CD4-positive, alpha-beta T cell treated with Interleukin-4 for 4 hours (primary cell): ENCODE measurements at places on chromosomes 12 and 14.
A peak's percentile ranks its signal among the peaks of the same experiment; 100 is the strongest.

DNA sequence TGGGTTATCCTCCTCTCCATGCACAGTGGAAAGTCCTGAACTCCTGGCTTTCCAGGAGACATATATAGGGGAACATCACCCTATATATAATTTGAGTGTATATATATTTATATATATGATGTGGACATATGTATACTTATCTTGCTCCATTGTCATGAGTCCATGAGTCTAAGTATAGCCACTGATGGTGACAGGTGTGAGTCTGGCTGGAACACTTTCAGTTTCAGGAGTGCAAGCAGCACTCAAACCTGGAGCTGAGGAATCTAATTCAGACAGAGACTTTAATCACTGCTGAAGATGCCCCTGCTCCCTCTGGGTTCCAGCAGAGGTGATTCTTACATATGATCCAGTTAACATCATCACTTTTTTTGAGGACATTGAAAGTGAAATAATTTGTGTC is 4.4 kb downstream of the SSTR1 start:
- no peak for DNase-seq

GRCh38 chr12:69566603-69567002 is 18.7 kb upstream of the CCT2 start:
- no peak for DNase-seq

DNA sequence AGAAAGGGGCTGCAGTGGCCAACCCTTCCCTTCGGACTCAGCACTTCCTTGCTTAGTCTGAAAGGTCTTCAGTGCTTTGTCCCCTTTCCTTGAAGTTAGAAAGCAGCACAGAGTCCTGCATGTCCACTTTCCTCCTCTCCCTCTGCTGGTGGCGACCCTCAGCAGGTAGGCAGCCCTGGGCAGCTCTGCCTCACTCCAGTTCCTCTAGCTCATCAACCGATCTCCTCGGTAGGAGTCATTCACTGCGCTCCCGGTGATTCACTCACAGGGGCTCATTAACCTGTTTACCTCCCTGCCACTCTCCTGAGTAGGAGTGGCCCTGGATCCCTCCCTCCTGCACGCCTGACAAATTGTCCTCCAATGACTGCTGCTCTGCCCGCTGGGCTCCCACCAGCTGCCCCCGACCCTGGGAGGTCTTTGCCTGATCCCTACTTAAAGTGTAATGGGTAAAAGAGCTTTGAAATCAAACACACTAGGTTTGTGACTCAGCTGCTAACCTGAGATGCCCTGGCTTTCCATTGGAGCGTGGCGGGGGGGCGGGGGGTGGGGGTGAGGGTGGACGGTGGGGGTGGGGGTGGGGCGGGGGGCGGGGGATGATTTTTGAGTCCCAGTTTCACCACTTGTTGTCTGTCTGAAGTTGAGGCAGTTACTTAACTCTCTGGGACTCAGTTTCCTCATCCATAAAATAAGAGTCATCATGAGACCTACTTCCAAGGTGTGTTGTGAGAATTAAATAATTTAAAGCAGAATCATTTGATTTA is 4.2 kb downstream of the SCNN1A start:
- no peak for DNase-seq

DNA sequence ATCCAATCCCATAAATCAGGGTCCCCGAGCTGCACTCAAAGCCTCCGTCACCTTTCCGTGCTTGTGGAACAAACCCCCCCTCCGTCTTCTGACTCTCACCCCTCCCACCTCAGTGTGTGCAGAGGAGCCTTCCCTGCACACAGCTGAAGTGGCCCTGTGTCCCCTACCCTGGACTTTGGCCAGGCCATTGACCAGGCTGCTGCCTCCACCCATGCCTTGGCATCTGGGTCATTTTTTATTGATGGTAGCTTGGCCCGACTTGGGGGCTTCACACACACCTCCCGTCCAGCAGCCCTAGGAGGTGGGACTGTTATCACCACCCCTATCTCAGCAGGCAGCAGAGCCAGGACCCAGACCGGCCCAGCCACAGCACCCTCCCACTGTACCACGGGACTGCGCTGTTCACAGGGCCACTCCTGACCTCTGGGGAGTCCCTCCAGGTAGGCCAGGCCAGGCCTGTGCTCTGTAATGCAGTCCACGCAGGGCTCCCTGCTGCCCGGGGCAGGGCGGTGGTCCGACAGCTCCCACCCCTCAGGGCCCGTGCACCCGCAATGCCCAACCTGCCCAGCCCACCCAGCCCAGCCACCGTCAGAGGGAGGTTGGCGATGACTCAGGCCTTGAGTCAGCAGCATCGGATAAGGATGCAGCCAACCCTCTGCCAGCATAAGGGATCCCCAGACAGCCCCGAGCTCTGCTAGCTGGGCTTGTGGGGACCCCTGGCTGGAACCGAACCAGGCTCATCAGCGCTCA is 9.2 kb upstream of the INF2 start:
- DNase-seq = no peak

DNA sequence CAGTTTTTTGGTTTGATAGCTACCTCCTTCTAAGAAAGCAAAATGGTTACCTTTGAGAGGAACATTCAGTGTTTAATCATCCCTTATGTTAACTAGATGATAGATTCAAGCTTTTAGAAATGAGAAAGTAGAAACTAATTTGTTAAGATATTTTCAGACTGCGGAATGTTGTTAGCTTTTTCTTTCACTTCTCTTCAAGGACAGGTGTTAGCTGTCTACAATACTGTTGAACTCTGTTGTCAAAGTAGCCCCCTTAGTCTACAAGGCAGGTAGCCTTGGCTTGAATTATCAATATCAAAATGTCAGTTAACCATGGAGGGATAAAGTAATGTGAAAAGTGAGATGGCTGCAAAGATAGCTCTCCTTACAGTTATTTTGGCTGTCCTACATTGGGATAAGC is 14.8 kb downstream of the MAPK1IP1L start:
- no peak for DNase-seq

- DNase-seq = no peak
These were observed 53.1 kb downstream of the PARP11 start for GRCh38 chr12:3820122-3820521.

DNA sequence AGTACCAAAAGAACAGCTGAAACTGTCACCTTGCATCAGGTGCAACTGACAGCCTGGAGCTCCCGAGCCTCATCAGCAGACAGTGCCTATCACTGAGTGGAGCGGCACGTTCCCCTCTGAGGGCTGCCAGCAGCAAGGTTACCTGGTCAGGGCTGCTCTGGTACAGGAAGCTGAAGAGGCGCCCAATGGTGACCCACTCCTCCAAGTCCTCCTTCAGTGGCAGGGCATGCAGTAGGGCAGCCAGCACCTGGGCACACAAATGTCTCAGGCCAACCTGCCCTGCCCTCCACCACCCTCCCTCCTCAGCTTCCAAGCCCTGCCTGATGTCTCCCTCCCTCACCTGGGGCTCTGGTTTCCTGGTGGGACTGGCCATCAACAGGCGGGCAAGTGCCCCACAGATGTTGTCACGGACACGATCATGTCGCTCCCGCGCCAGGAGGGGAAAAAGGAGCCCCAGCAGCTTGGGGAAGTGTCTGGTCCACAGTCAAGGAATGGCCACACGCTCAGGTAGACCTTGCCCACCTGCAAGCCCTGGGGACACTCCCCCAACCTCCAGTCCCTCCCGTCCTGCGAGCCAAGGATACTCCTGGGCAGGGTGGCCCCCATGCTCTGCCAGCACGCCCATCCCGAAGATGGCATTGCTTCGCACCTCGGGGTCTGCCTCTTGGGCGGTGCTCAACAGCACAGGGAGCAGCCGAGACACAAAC is 7.1 kb downstream of the IPO4 start:
- no peak for DNase-seq

GRCh38 chr12:30450872-30451271 is 244.8 kb downstream of the IPO8 start:
- DNase-seq = no peak

DNA sequence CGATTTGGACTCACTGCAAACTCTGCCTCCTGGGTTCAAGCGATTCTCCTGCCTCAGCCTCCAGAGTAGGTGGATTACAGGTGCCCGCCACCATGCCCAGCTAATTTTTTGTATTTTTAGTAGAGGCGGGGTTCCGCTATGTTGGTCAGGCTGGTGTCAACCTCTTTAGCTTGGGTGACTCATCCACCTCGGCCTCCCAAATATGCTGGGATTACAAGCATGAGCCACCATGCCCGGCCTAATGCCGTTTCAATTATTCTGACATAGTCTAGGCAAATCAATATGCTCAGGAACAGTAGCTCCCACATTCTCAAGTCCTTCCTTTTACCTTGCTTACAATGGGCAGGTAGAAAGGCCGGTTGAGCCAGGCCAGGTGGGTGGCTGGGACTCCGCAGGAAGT is 82.0 kb upstream of the EEA1 start:
- DNase-seq = no peak

DNA sequence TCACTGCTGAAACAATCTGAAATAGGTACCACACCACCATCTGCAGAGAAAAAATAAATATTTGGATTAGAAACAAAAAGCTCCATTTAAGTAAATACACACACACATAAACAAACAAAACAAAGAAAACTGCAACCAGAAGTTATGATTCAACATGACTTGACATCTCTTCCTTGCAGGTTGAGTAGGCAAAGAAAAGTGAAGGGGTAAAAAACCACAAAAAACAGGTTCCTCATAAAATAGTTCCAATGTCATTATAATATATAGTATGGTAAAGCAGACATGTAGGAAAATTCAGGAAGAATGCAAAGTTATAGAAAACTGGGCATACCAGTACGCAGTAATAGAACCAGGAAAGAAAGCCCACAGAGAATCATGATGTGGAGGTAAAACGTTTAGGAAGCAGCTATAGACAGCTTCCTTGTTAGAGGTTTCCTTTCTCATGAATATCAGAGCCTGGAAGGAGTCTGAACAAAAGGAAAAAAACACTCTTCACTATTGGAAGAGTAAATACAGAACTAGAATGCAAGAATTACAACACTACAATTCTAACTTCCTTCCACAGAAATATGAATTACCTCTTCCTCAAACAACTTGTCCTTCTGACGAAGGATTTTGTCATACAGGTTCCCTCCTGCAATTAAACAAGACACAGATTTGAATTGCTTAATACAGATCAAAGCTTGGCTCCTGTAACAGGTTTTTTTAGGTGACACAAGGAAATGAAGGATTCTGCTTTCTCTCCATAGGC is 6.1 kb downstream of the NEK9 start:
- DNase-seq = no peak

GRCh38 chr12:124740691-124741137 is 123.0 kb downstream of the SCARB1 start:
- no peak for DNase-seq

- DNase-seq = no peak
These were observed 133.5 kb upstream of the TMEM132C start for GRCh38 chr12:128133321-128134073.

GRCh38 chr12:53558631-53559030 is 51.3 kb upstream of the NPFF start:
- no peak for DNase-seq

DNA sequence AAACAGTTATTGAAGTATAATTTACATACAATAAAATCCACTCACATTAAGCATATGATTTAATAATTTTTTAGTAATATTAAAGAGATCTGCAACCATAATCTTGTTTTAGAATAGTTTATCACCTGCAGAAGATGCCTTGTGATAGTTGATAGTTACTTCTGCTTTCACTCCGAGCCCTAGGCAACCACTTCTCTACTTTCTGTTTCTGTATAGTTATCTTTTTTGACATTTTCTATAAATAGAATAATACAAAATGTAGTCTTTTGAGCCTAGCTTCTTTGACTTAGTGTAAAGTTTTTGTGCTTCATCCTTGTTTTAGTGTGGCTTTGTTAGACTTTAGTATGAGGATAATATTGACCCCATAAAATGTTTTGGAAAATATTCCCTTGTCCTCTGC is 111.0 kb downstream of the MNAT1 start:
- no peak for DNase-seq

GRCh38 chr14:52790011-52790755 is 1.2 kb downstream of the GNPNAT1 start:
- DNase-seq = no peak

DNA sequence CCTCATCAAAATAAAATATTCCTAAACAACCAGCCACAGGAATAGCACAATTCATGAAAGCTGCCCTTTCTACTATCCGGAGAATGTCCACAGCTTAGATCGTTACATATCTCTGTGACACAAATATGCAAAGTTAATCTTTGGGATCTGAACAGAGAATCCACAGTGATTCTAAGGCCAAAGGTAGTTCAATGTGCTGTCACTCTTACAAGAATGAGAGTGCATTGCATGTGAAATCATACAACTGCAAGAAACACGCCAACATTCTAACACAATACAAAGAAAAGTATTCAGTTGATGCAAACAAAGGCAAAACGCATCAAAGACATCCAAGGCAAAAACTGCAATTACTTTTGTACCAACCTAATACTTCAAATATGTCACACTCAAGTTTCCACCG is 60.4 kb downstream of the KSR2 start:
- no peak for DNase-seq

DNA sequence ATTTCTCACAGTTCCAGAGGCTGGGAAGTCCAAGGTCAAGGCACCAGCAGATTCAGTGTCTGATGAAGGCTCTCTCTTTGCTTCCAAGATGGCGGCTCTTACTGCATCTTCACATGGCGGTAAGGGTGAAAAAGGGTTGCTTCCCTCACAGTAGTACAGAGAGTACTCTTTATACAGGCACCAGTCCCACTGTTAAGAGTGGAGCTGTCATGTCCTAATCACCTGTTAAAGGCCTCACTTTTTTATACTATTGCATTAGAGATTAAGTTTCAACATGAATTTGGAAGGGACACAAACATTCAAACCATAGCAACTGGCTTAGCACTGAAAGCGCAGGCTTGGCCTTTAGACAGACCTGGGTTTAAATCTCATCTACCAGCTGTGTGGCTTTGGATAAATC is 50.0 kb upstream of the TCL1A start:
- no peak for DNase-seq

GRCh38 chr12:130589540-130590317 is 126.4 kb downstream of the RIMBP2 start:
- no peak for DNase-seq

GRCh38 chr14:49451938-49452337 is 134.2 kb downstream of the RPS29 start:
- no peak for DNase-seq

GRCh38 chr14:76456200-76456599 is 80.3 kb downstream of the ESRRB start:
- peak; percentile 13 for DNase-seq

DNA sequence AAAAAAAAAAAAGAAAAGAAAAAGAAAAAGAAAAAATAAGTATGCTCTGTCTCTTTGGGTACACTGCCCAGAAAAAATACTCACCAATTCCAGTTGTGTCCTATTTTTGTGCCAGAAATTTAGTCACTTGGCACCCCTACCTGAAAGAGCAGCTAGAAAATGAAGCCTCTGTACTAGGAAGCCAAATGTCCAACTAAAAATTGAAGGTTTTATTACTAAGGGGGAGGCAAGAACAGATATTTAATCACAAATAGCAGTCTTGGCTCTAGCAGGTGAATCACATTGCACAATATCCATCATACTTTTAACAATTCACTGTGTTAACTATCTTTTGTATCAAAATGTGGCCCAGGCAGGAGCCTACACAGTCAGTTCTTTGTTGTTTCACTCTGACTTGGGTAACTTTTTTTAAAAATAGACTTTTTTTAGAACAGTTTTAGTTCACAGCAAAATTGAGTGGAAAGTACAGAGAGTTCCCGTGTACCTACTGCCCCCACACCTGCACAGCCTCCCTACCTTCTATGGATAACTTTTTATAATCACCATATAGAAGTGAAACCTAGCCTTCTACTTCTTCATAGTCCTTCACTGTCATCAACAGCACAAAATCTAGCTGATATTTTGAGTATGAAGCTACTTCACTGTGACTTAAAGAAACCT is 87.1 kb upstream of the ATF7IP start:
- DNase-seq = no peak

GRCh38 chr12:116194935-116195431 is 82.5 kb downstream of the MED13L start:
- peak; percentile 48 for DNase-seq
